Mesenteric fat pad (tissue), 1 donor: ENCODE measurements at places on chromosomes 2 and 18. TPM values are rescaled to one million over a fixed set of nuclear protein-coding genes. Genes with fewer than 3 reads are reported as not detected.

GRCh38 chr2:109226128-109226527, 97.1 kb downstream of the SH3RF3 start:
- DNase-seq, result no peak

- DNase-seq, result no peak
These were observed 107.7 kb downstream of the ATL2 start for GRCh38 chr2:38269421-38269820.

MATN3 gene
- total RNA-seq, result 1.2 TPM

FKBP7 gene
- total RNA-seq, result 5.5 TPM

DNAH6 gene
- 0.77 TPM for total RNA-seq

DNA sequence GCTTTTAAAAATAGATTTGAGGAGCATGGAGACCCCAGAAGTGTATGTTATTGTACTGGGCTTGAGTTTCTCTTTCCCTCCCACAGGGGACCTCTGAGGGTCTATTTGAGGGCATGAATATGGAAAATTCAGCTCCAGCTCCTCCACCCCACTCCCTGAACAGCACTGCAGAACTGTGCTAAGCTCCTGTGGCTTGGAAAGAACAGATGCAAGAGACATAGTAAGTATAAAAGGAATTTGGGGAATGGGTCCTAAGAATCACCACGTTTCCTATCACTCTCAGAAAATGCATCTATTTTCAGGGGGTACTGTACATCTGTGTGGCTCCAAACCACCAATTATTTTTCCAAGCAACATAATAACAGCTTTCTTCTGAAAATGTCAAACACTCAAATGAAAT, 416.1 kb downstream of the ZNF521 start:
- no peak for DNase-seq

TIA1 gene
- 57.1 TPM for total RNA-seq

GRCh38 chr2:11724151-11724550, 22.3 kb upstream of the LPIN1 start:
- DNase-seq, result no peak

XIRP2 gene
- total RNA-seq, result not detected

- DNase-seq, result no peak
These were observed 16.6 kb downstream of the ROCK2 start for GRCh38 chr2:11327871-11328270.

DNA sequence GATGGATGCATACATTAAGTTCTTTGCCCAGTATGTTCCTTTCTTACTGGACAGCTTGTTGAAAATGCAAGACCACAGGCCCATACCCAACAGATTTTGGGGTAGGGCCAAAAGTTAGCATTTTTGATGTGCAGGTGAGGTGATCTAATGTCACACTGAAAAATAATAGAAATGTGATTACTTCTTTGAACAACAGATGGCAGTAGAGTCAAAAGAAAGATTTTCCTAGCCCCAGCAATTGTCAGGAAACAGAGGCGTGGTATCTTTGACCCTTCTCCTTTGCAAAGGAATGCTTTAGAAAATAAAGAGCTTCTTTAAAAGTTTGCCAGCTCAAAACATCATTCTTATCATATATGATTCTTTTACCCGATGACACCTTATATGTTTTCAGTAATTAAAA, 343.6 kb upstream of the SYT4 start:
- DNase-seq, result no peak

- no peak for DNase-seq
These were observed 119.4 kb upstream of the PIEZO2 start for GRCh38 chr18:11268741-11269233.

TWIST2 gene
- 73.9 TPM for total RNA-seq

- DNase-seq, result no peak
These were observed 7.0 kb downstream of the SLC35F6 start for GRCh38 chr2:26770986-26771586.

RESP18 gene
- total RNA-seq, result not detected

DNA sequence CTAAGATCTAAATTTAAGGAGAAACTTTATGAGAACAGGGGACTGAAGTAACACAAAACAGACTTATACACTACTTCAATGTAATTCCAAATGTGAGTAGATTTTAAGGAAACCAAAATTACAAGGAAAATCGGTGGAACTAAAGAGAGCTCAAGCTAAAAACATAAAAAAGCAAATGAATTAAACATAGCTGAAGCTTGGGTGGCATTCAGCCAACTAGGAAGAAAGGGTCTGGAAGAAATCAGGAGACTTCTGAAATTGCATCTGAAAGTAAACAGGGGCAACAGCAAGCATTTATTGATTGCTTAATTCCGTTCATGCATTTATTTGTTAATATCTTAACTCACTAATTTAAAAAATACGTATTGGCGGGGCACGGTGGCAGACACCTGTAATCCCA, 727.3 kb upstream of the PKDCC start:
- DNase-seq, result no peak

GRCh38 chr2:75237296-75237695, 38.0 kb upstream of the TACR1 start:
- DNase-seq, result no peak

DLX2 gene
- not detected for total RNA-seq

GRCh38 chr2:241637018-241637794, at the start of the genes ATG4B and THAP4:
TSS of gene ATG4B (plus strand) at chr2:241637693. CDS start at chr2:241637715, 22 bp downstream.
TSS of gene THAP4 (minus strand) at chr2:241637158. CDS start at chr2:241637017, 141 bp downstream.
- peak; percentile 96 for DNase-seq

ECEL1 gene
- 0.35 TPM for total RNA-seq

DNA sequence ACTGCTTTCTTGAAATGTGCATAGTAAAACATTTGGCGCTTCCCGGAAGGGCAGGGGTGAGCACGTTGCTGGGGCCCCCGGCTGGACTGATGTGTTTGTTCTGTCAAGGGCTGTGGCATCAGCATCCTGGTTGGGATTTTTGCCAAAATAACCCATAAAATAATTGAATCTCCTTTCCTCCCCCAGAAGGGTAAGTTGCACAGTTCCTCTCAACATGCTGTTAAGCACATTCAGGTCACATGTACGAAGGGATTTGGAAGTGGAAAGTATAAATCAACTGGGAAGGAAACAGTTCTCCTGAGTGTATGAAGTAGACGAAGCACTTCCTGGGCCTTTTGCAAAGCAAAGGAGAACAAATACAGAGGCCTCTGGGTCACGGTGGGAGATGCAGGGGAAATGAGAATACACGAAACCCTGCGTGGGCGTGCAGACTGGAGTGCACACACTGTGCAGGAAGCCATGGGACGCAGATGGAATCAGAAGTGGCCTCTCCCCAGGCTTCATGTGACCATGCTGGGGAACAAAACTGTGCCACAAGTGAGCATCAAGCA, 183.9 kb downstream of the LPIN1 start:
- DNase-seq, result no peak

- DNase-seq, result no peak
These were observed 111.1 kb downstream of the ZNF532 start for GRCh38 chr18:58975781-58976180.

YPEL5 gene
- total RNA-seq, result 124 TPM

ABCB11 gene
- 0.06 TPM for total RNA-seq
